ENCODE measurements at places on chromosomes 5 and 9. TPM values are rescaled to one million over a fixed set of nuclear protein-coding genes. Genes with fewer than 3 reads are reported as not detected.

OBP2A gene
- not detected for total RNA-seq

REEP2 gene
- 3.6 TPM for total RNA-seq

SPATA31A3 gene
- not detected for total RNA-seq

CCL27 gene
- total RNA-seq, result 1.1 TPM

CDH12 gene
- total RNA-seq, result not detected

SLC6A18 gene
- not detected for total RNA-seq

DNA sequence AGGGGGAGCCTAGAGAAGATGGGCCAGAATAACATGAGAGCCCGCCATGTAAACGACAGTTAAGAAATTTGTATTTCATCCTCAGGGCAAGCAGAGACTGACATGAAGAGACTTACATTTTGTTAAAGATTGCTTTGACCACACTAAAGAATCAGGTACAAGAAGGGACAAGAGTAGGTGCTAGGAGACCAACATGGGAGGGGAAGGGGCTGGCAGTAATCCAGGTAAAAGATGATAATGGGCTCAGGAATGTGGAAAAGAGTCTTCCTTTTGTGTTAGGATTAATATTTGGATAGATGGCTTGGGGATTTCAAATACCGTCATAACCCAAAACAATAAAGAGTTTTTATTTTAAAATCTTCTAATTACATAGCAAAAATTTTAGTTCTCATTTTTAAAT is 137.3 kb downstream of the ZNF462 start:
- H3K4me3 ChIP-seq, result no peak overlapping the region
- no peaks in the 10 kb centered on the region for H3K36me3 ChIP-seq
- no peak for DNase-seq
- no peaks in the 10 kb centered on the region for H3K27me3 ChIP-seq
- H3K4me1 ChIP-seq, result no peaks in the 10 kb centered on the region
- no peak overlapping the region for H3K27ac ChIP-seq

- H3K27me3 ChIP-seq, result no peaks in the 10 kb centered on the region
- H3K36me3 ChIP-seq, result no peaks in the 10 kb centered on the region
- H3K27ac ChIP-seq, result no peak overlapping the region
- DNase-seq, result peak; percentile 13
- H3K4me3 ChIP-seq, result no peak overlapping the region
- no peaks in the 10 kb centered on the region for H3K4me1 ChIP-seq
Observed at GRCh38 chr5:157523976-157524375, 51.6 kb downstream of the ADAM19 start.

GRCh38 chr9:126650404-126651341 is 36.9 kb downstream of the LMX1B start:
- H3K36me3 ChIP-seq, result no peaks in the 10 kb centered on the region
- DNase-seq, result no peak
- H3K4me1 ChIP-seq, result no peaks in the 10 kb centered on the region
- no peak overlapping the region for H3K27ac ChIP-seq
- no peaks in the 10 kb centered on the region for H3K27me3 ChIP-seq
- no peak overlapping the region for H3K4me3 ChIP-seq

GRCh38 chr9:89805571-89806292 is 200.9 kb downstream of the GADD45G start:
- H3K4me3 ChIP-seq, result no peak overlapping the region
- H3K4me1 ChIP-seq, result peaks cover 2% of the 10 kb centered on the region
- H3K36me3 ChIP-seq, result no peaks in the 10 kb centered on the region
- no peak for DNase-seq
- no peaks in the 10 kb centered on the region for H3K27me3 ChIP-seq

GRCh38 chr5:156686380-156686779 is 163.7 kb upstream of the PPP1R2B start:
- H3K4me3 ChIP-seq, result no peak overlapping the region
- H3K4me1 ChIP-seq, result no peaks in the 10 kb centered on the region
- DNase-seq, result no peak
- H3K36me3 ChIP-seq, result no peaks in the 10 kb centered on the region
- no peaks in the 10 kb centered on the region for H3K27me3 ChIP-seq
- no peak overlapping the region for H3K27ac ChIP-seq

DNA sequence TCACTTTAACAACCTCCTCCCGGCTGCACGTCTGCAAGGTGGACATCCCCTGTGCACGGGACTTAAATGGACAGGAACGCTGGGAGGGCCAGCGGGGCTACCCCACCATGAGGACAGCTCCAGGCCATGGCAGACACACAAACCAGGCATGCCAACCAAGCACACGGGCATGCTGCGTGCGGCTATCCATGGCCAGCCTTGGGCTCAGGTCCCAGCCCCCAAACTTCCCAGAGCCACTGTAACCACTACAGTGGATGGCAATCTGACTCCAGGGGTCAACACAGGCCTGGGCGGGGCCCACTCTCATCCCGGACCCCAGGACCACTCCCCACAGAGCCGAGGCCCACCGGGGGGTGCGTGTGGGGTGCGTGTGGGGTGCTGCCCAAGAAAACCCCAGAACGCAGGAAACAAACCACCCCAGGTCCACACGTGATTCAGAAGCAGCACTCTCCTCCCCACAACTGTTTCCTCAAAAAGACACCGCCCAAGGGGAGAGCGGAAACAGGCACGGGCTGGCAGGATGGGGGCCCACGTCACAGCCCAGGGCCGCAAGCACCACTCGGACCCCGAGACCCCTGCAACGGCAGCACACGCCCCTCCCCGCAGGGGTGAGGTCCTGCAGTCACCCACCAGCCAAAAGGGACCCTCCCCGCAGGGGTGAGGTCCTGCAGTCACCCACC is 7.4 kb downstream of the SLC12A7 start:
- H3K27ac ChIP-seq, result peak overlapping the region; percentile 95
- H3K4me3 ChIP-seq, result no peak overlapping the region
- DNase-seq, result no peak

GRCh38 chr5:33781286-33781685 is 110.5 kb downstream of the ADAMTS12 start:
- no peaks in the 10 kb centered on the region for H3K4me1 ChIP-seq
- no peaks in the 10 kb centered on the region for H3K27me3 ChIP-seq
- no peak overlapping the region for H3K4me3 ChIP-seq
- H3K36me3 ChIP-seq, result no peaks in the 10 kb centered on the region
- H3K27ac ChIP-seq, result no peak overlapping the region

- H3K4me1 ChIP-seq, result no peaks in the 10 kb centered on the region
- no peaks in the 10 kb centered on the region for H3K36me3 ChIP-seq
- H3K4me3 ChIP-seq, result no peak overlapping the region
- DNase-seq, result no peak
- H3K27ac ChIP-seq, result no peak overlapping the region
Observed at GRCh38 chr5:8766448-8766847, 779.4 kb downstream of the SEMA5A start.

GRCh38 chr9:137194388-137194787 is 5.9 kb downstream of the SSNA1 start:
- peaks cover 24% of the 10 kb centered on the region for H3K4me1 ChIP-seq
- no peaks in the 10 kb centered on the region for H3K27me3 ChIP-seq
- H3K27ac ChIP-seq, result no peak overlapping the region
- DNase-seq, result peak; percentile 36
- peaks cover 10% of the 10 kb centered on the region for H3K36me3 ChIP-seq
- no peak overlapping the region for H3K4me3 ChIP-seq
